Liver (tissue), 10 donors: ENCODE measurements at places on chromosomes 7 and 10. TPM values are rescaled to one million over a fixed set of nuclear protein-coding genes. Genes with fewer than 3 reads are reported as not detected.

GRCh38 chr10:118594392-118595063 lies 920 bp downstream of the PRLHR start:
- H3K27ac ChIP-seq: no peak overlapping the region
- no peaks in the 10 kb centered on the region for H3K36me3 ChIP-seq
- peaks cover 10% of the 10 kb centered on the region for H3K27me3 ChIP-seq
- peak; percentile 35 for DNase-seq
- H3K4me3 ChIP-seq: no peak overlapping the region

- H3K27me3 ChIP-seq: no peaks in the 10 kb centered on the region
- H3K27ac ChIP-seq: no peak overlapping the region
- no peaks in the 10 kb centered on the region for H3K36me3 ChIP-seq
- no peaks in the 10 kb centered on the region for H3K4me1 ChIP-seq
- no peak for DNase-seq
Measured at GRCh38 chr7:35753761-35754603, 46.9 kb upstream of the SEPTIN7 start.

GRCh38 chr10:61751599-61751998 lies 88.9 kb downstream of the CABCOCO1 start:
- H3K27ac ChIP-seq: no peak overlapping the region
- no peaks in the 10 kb centered on the region for H3K27me3 ChIP-seq
- no peak overlapping the region for H3K4me3 ChIP-seq
- DNase-seq: no peak
- H3K4me1 ChIP-seq: no peaks in the 10 kb centered on the region

GRCh38 chr10:45520476-45520875 lies 146.5 kb downstream of the ALOX5 start:
- H3K27ac ChIP-seq: no peak overlapping the region
- H3K36me3 ChIP-seq: no peaks in the 10 kb centered on the region
- no peaks in the 10 kb centered on the region for H3K27me3 ChIP-seq
- DNase-seq: no peak
- H3K4me3 ChIP-seq: no peak overlapping the region
- no peaks in the 10 kb centered on the region for H3K4me1 ChIP-seq

GBX1 gene
- total RNA-seq: not detected

GRCh38 chr7:46444256-46444655 lies 523.2 kb upstream of the IGFBP3 start:
- no peaks in the 10 kb centered on the region for H3K4me1 ChIP-seq
- no peak for DNase-seq
- no peak overlapping the region for H3K4me3 ChIP-seq
- H3K27ac ChIP-seq: no peak overlapping the region
- H3K36me3 ChIP-seq: no peaks in the 10 kb centered on the region

DNA sequence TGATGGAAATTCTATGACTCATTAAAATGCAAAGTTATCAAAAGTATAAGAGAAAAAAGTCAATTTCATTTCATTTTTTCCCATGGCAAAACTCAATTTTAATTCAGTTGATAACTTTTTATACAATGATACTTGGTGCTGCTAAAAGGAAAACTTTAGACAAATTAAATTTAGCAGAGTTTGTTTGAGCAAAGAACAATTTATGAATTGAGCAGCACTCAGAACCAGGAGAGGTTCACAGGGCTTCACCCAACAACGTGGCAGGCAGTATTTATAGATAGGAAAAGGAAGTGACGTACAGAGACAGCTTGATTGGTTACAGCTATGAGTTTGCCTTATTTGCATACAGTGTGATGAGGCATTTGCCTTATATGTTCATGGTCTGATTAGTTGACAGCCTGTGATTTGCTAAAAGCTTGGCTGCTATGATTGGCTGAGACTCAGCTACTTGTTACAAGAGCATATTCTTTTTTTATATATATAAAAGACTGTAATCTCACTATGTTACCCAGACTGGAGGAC lies 157.2 kb upstream of the CELF2 start:
- H3K4me3 ChIP-seq: no peak overlapping the region
- H3K4me1 ChIP-seq: no peaks in the 10 kb centered on the region
- no peak overlapping the region for H3K27ac ChIP-seq
- no peaks in the 10 kb centered on the region for H3K27me3 ChIP-seq
- H3K36me3 ChIP-seq: no peaks in the 10 kb centered on the region

MOGAT3 gene
- total RNA-seq: 1.8 TPM

DNA sequence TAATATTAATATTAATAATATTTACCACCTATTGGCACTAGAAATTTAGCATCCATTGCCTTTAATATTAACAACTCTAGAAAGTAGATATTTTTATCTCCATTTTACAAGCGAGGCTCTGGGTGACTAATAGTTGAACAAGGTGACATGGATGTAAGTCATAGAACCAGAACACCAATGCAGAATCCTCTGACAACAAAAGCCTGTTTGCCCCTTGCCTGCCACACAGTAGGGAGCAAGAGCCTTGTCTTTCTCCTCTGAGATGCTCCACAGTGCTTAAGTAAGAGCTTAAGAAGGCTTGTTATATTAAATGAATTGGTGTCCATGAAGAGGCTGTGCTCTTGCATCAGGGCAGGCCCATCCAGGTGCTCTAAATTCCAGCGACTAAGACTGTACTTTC lies 51.2 kb upstream of the LBX1 start:
- H3K4me1 ChIP-seq: no peaks in the 10 kb centered on the region
- no peaks in the 10 kb centered on the region for H3K36me3 ChIP-seq
- no peak for DNase-seq
- no peak overlapping the region for H3K27ac ChIP-seq
- no peaks in the 10 kb centered on the region for H3K27me3 ChIP-seq

ASZ1 gene
- not detected for total RNA-seq

GRCh38 chr7:28754447-28754846 lies 203.7 kb downstream of the TRIL start:
- no peak overlapping the region for H3K27ac ChIP-seq
- H3K4me3 ChIP-seq: no peak overlapping the region
- H3K27me3 ChIP-seq: no peaks in the 10 kb centered on the region
- no peaks in the 10 kb centered on the region for H3K36me3 ChIP-seq

DNA sequence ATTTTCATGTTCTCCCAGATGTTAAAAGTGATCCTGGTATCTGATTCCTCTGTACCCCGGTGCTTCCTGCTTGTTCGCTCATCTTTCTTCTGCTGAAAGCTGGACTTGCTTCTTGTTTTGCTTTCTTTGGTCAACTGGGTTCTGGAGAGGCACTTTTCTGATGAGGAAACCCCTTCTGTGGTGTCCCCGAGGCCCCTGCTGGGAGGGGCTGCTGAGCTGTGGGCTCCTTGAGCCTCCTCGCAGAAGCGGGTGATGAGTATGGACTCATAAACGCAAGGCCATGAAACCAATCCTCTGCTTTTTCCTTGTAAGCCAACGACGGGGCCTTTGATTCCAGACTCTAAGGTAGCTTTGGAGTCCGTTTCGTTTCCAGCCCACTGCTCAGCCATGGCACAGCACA lies 7.8 kb downstream of the WIPI2 start:
- no peak overlapping the region for H3K27ac ChIP-seq
- H3K27me3 ChIP-seq: no peaks in the 10 kb centered on the region
- peaks cover 3% of the 10 kb centered on the region for H3K36me3 ChIP-seq
- H3K4me3 ChIP-seq: no peak overlapping the region
- no peak for DNase-seq

- no peaks in the 10 kb centered on the region for H3K36me3 ChIP-seq
- no peaks in the 10 kb centered on the region for H3K4me1 ChIP-seq
- no peaks in the 10 kb centered on the region for H3K27me3 ChIP-seq
- no peak for DNase-seq
- no peak overlapping the region for H3K4me3 ChIP-seq
Measured at GRCh38 chr7:142557971-142558582, 191.2 kb upstream of the PRSS1 start.

GRCh38 chr10:3692387-3692999 lies 92.5 kb downstream of the KLF6 start:
- no peak overlapping the region for H3K27ac ChIP-seq
- no peaks in the 10 kb centered on the region for H3K27me3 ChIP-seq
- no peak for DNase-seq
- no peak overlapping the region for H3K4me3 ChIP-seq
- H3K36me3 ChIP-seq: no peaks in the 10 kb centered on the region

GRCh38 chr10:70132098-70133029 lies at the start of gene AIFM2:
AIFM2 (minus strand) TSS chr10:70132825; CDS start chr10:70124084, 8,741 bp downstream.
- peak; percentile 79 for DNase-seq
- peak within 1 kb of the TSS; percentile 70 for H3K4me3 ChIP-seq
- H3K27me3 ChIP-seq: no peaks in the 10 kb centered on the region
- no peaks in the 10 kb centered on the region for H3K36me3 ChIP-seq
- peak within 1 kb of the TSS; percentile 68 for H3K27ac ChIP-seq

- H3K27me3 ChIP-seq: no peaks in the 10 kb centered on the region
- no peaks in the 10 kb centered on the region for H3K36me3 ChIP-seq
- DNase-seq: no peak
- no peak overlapping the region for H3K4me3 ChIP-seq
Measured at GRCh38 chr7:35004531-35005095, 32.7 kb downstream of the DPY19L1 start.

DNA sequence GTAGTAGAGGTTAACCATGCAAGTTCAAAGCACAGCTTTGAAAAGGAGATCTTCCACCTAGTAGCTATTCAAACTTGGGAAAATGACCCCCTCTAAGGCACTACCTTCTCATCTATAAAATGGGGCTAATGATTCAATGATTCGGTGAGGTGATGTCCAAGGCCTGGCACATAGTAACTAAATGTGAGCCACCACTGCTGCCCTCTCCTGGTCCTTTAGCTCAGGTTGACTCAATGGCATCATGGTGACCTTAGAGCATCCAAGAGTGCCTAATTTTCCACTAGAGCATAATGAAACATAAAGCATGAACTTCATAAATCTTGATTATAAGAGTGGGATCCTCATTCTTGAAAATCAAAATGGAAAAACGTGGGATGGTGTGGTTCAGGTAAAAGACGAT lies 16.3 kb upstream of the PLCE1 start:
- no peaks in the 10 kb centered on the region for H3K4me1 ChIP-seq
- H3K27me3 ChIP-seq: no peaks in the 10 kb centered on the region
- H3K4me3 ChIP-seq: no peak overlapping the region
- H3K27ac ChIP-seq: no peak overlapping the region
- H3K36me3 ChIP-seq: no peaks in the 10 kb centered on the region

CCDC71L gene
- total RNA-seq: 12.8 TPM

DNA sequence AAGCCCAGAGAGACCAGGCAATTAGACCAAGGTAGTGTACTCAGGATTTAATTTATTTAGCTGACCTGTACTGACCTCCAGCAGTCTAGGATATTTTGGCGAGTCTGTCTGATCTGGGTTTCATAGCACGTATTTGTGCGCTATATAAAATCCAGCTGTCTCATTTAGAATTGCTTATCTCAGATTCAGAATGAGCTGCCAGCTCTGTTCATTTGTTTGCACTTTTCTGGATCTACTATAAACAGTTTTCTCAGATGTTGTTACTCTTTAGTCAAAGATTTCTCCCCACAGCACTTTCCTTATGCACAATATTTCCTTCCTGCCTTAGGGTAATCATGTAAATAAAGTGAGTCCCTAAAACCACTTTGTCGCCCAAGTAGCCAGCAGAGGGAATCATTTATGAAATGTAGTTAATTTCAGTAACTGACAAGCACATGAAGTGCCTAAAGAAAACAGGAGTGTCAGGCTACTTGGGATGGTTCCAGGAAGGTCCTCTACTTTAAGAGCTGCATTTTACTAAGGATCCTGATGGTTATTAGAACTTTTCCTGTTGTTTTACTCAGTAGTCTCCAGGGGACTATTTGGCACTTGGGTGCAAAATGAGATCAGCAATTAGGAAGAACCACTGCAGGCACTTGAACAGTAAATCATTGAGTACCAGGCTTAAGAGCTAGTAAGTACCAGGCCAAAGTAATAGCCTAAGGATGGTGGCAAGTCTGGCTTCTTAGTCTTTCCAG lies 226.4 kb downstream of the TWIST1 start:
- no peak overlapping the region for H3K27ac ChIP-seq
- H3K27me3 ChIP-seq: no peaks in the 10 kb centered on the region
- no peak overlapping the region for H3K4me3 ChIP-seq
- no peaks in the 10 kb centered on the region for H3K4me1 ChIP-seq
- no peak for DNase-seq

TMEM273 gene
- 3.3 TPM for total RNA-seq

DNA sequence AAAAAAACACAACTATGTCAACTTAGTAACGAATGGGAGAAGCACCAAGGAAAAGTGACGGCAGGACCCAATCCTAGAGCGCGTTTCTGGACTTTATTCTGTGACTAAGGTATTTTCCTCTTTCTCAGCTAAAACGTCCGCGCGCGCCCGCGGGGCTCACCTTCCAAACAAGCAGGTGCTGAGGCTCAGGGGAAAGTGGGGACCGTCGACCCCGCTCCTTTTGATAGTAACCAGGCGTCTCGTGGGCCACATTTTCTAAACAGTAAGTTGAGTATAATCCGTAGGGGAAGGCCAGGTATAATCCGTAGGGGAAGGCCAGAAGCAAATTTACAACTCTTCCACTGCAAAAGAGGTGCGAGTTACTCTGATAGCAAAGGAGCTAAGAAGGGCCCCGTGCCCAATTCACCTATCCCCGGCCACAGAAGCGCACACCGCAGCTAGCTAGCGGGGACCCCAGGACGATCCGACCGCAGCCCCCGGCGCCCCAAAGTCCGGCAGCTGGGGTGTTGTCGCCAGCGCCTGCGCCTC lies 743 bp downstream of the MKI67 start:
- H3K4me3 ChIP-seq: no peak overlapping the region
- no peak overlapping the region for H3K27ac ChIP-seq
- no peak for DNase-seq
- peaks cover 6% of the 10 kb centered on the region for H3K27me3 ChIP-seq
- peaks cover 12% of the 10 kb centered on the region for H3K4me1 ChIP-seq
- H3K36me3 ChIP-seq: no peaks in the 10 kb centered on the region

GRCh38 chr10:97380516-97380915 lies 20.6 kb downstream of the RRP12 start:
- H3K4me3 ChIP-seq: no peak overlapping the region
- no peaks in the 10 kb centered on the region for H3K27me3 ChIP-seq
- peaks cover 8% of the 10 kb centered on the region for H3K36me3 ChIP-seq
- H3K27ac ChIP-seq: no peak overlapping the region
- no peak for DNase-seq

DNA sequence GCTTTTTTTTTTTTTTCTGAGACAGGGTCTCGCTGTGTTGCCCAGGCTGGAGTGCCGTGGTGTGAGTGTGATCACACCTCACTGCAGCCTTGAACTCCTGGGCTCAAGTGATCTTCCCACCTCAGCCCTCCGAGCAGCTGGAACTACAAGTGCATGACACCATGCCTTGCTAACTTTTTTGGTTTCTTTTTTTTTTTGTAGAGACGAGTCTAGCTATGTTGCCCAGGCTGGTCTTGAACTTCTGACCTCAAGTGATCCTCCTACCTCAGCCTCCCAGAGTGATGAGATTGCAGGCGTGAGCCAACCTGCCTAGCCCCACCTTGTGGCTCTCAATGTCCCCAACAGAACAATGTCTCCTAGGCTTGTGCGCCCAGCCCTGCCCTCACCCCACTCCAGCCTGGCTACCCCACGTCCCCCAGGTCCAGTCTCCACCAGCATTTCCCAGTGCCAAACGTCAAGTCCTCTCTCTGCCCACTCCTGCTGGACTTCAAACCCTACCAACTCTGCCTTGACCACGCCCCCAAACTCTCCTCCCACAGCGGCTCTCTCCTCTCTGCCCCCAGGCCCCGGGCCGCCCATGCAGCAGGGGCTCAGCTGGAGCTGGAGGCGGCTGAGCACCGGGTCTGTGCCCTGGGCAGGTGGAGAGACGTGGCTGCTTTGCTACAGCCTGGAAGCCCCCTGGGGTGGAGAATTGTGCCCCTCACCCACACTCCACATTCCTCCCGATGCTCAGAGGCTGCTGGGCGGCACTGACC lies 18.9 kb downstream of the BHLHA15 start:
- H3K4me1 ChIP-seq: no peaks in the 10 kb centered on the region
- H3K27me3 ChIP-seq: no peaks in the 10 kb centered on the region
- H3K27ac ChIP-seq: no peak overlapping the region
- DNase-seq: no peak
